Immature natural killer cell (primary cell): ENCODE measurements at places on chromosomes 7 and 10.

DNA sequence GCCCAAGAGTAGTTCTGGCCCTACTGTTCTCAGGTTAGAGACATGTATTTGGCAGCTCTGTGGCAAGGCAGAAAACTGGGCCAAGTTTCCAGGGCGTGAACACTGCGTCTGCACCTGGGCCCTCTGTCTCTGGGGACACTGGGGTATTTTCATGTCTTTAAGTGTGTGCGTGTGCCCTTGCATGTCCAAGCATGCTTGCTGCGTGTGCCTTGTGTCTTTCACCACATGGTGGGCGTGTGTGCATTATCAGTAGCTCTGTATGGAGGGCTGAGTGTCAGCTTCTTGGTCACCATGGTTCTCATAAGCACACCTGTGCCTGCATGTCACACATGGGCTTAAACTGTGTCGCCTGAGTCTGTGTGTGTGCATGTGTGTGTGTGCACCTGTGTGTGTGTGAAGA, 69.3 kb downstream of the HIPK2 start:
- no peak for DNase-seq

GRCh38 chr10:97234400-97234799, 48.6 kb upstream of the SLIT1 start:
- DNase-seq = no peak

- no peak for DNase-seq
Observed at GRCh38 chr10:3774814-3775695, 10.0 kb downstream of the KLF6 start.

- no peak for DNase-seq
Observed at GRCh38 chr10:4109469-4109868, 324.5 kb upstream of the KLF6 start.

GRCh38 chr10:132233501-132234085, 46.8 kb downstream of the DPYSL4 start:
- no peak for DNase-seq

GRCh38 chr7:130996833-130997231, 262.8 kb upstream of the KLF14 start:
- no peak for DNase-seq

DNA sequence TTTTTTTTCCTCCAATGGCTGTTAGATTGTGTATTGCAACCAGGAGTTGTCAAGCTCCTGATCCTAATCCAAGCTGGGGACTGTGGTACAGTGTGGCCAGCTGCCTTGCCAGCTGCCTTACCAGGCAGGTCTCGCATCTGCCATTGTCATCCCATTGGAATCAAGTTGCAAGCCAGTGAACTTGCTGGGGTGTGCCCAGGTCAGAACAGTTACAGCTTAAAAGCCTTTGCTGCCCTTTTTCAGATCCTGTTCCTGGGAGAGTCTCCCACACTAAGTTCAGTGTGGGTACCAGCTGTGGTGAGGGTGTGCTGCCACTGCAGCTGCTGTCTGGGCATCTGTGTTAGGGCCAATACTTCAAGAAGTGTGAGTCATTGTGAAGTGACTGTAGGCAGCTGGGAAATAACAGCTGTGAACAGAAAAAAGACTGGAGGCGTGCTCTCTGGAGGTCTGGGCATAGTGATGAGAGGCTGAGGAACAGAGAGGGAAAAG, 72.8 kb downstream of the CCNY start:
- peak; percentile 15 for DNase-seq

DNA sequence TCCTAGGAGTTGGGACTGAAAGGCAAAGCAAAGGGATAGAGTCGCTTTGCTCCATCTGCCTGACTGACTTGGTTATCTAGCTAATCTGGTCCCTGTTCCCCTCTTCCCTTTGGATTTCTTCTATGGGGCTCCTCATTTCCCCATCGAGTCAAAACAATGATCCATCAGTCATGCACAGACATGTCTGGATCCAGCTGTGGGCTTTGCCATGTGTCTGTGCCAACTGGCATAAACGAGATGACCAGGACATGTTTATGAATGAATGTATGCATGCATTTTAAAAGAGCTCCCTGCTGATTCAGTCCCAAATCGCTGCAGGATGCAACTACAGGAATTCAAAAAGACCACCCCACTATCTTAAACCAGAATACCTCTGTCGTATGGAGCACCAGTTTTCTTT, 122.0 kb downstream of the ARL4A start:
- no peak for DNase-seq

GRCh38 chr7:149197675-149198074, 2.3 kb downstream of the ZNF282 start:
- DNase-seq = no peak

DNA sequence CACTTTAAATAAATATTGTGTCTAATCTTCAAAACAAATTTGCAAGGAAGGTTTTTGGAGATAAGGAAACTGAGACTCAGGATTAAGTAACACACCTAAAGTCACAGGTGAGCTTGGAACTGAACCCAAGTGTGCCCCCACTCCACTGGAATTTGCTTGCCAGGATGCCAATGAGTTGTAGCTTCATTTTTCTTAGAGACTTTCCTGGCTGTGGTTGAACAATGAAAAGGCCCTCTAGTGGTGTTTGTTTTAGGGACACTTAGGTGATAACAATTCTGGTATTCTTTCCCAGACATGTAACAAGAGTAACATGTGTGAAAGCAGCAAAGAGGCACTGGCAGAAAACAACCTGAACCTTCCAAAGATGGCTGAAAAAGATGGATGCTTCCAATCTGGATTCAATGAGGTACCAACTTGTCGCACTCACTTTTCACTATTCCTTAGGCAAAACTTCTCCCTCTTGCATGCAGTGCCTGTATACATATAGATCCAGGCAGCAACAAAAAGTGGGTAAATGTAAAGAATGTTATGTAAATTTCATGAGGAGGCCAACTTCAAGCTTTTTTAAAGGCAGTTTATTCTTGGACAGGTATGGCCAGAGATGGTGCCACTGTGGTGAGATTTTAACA, 1.5 kb downstream of the IL6 start:
- no peak for DNase-seq

DNA sequence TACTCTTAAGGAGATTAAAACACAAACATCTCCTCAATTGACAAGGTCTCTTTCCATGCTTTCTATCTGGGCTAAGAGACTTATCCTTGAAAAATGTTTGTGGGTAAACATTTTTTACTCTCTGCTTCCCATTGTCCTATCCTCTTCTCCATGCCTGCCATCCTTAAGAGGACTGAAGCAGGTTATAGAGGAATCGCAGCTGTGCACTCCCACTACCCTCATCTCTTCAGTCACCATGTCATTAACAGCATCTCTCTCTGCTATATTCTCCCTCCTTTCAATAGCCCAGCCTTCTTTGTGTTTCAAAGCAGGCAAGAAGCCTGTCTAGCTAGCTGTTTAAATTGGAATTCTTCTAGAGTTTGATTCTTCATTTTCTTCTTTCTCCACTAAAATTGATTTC, 22.6 kb downstream of the COL1A2 start:
- no peak for DNase-seq

GRCh38 chr10:80477-81105, 31.5 kb upstream of the TUBB8 start:
- no peak for DNase-seq

DNA sequence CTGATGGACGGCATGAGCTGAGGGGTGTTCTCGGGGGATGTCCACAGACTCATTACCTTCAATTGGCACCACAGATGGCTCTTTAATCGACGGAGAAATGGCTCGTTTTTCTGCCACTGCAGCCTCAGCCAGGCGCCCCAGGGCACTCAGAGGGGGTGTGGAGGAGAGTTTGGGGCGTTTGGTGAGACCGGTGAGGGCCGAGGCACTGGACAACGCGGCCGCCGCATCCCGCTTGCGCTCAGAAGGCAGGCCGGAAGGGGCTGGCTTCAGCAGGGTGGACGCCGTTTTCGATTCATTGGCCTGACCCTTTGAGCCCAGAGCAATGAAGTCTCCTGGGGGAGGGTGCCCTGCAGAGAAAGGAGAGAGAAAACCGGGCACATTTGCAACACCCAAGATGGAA, 1.3 kb downstream of the INTS1 start:
- no peak for DNase-seq
